Stimulated activated CD4-positive, alpha-beta T cell treated with anti-CD3 and anti-CD28 coated beads, Interleukin-1b, Interleukin-23, amount 100 ng/mL, for 4 hours (primary cell): ENCODE measurements at places on chromosomes 7 and 10.

DNA sequence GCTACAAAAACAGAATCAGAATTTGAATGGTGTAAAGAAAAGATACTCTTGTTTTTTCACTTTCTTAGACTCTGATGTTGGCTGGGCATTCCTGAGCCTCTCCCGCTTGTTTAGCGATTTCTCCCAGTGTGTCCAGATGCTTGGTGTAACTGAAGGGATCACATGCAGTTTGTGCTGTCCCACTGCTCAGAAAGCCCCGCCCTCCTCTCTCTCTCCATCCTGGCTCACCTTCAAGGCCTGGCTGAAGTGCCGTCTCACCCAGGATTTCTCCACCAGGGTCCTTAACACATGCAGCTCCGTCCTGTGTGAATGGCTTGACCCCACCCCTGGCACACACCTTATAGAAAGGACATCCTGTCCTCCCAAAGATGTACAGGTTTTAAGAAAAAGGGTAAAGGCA lies 437.1 kb downstream of the LRMDA start:
- no peak for DNase-seq

DNA sequence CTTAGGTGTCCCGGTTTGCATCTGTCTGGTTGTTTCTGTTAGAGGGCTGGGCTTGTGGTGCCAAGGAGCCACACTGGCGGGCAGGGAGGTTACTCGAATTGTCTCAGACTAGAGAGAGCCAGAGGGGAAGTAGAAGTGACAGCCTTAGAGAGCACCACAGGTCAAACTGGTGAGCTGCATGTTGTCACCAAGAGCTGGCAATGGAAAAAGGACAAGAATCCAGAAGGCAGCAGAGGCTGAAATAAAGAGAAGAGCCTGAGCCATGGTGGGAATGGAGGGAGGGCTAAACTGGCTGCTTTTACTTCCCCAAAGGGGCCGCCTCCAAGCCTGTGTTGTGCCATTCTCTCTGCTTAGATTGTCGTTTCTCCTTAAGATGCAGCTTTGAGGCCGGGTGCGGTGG lies 31.1 kb upstream of the RHBDD2 start:
- no peak for DNase-seq

GRCh38 chr7:91876391-91877133 lies 3.9 kb downstream of the MTERF1 start:
- DNase-seq, result no peak

GRCh38 chr10:107894516-107894915 lies 730.0 kb upstream of the SORCS1 start:
- no peak for DNase-seq

- DNase-seq, result no peak
Observed at GRCh38 chr10:52488606-52489485, 174.8 kb downstream of the DKK1 start.

GRCh38 chr7:51263631-51264484 lies 52.8 kb downstream of the COBL start:
- DNase-seq, result no peak

DNA sequence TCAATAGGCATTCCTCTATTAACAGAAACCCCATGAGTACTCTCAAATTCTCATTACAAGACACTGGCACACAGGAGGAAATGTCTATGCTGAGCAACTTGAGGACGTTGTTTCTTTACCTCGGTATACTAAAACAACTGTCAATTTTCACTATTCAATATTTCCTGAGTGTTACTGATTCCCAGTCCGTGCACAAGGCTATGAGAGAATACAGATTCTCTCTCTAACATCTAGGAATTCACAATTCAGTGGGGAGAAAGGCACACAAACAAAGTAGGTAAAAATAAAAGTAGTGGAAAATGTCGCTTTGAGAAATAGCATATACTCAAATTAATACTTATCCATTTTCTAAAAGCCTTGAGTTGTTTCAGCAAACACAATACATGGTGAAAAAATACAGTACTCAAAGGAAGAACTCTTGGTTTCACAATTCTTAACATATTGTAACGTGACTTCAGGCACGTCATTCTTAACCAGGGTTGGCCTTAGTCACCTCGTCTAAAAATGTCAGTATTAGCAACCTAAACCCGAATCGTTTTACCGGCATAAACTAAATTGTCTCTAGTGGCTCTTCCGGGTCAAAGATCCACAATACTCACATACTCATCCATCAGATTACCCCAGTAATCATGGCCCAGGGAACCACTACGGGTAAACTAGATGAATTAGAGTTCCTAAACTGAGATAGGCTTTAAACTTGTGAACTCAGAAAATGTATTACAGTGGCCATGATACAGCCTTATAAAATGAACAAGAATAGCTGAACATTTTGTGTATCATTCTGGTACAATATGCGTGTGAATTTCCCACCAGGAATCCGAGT lies 1.5 kb downstream of the IPMK start:
- DNase-seq, result no peak

- no peak for DNase-seq
Observed at GRCh38 chr7:17166824-17167379, 131.6 kb upstream of the AHR start.

DNA sequence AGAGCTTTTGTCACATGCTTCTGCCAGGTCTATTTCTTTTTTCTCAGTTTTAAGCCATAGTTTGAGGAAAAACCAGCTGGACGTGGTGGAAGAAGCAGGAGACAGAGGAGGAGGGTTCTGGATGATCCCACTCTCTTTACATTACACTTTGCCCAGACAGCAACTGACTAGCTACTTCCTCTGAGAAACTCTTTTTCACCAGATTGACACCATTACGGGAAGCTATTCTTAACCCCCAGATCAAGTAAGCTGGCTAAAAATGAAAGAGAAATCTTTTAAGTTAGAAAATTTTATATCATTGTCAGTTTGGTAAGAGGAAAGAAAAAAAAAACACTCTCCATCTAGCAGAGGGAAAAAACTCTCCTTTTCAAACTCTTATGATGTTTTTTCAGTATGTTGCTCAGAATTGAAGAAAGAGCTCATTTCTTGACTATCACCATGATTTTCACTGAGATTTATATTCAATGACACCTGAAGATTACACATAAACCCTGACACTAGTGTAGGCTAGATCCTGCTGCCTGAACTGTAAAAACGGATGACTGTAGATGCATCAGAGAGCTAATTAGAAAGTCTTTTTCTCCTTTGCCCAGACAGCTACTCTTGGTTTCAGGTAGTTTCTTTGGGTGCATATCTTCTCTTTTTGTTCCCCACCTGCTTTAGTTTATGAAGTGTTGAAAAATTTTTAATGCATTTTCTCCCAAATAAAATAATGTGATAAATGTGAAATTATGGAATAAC lies 203.1 kb downstream of the TFEC start:
- DNase-seq, result no peak

DNA sequence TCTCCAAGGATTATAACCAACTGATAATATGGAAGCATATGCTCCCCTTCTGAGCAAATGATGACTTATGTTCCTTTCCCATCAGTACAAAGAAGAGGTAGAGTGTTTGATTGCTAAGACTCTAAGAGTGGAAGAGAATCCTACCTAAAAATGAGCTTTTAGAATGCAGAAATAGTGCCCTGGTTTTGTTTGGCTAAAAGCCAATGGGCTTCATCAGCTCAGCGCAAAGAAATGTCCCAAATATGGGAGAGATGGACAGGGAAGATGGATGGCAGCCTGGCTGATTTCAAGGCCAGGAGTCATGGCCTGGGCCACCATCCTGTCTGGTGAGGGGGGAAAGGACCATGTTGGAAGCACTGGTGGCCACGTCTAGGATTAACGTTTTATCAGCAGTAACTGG lies 60.2 kb downstream of the GPR26 start:
- no peak for DNase-seq

- no peak for DNase-seq
Observed at GRCh38 chr7:50717181-50717580, 65.5 kb downstream of the GRB10 start.

- no peak for DNase-seq
Observed at GRCh38 chr10:24825551-24825950, 101.9 kb upstream of the ARHGAP21 start.

GRCh38 chr10:132560241-132560731 lies 22.7 kb downstream of the INPP5A start:
- DNase-seq, result no peak

GRCh38 chr7:135246191-135246825 lies 12.7 kb downstream of the STRA8 start:
- no peak for DNase-seq

DNA sequence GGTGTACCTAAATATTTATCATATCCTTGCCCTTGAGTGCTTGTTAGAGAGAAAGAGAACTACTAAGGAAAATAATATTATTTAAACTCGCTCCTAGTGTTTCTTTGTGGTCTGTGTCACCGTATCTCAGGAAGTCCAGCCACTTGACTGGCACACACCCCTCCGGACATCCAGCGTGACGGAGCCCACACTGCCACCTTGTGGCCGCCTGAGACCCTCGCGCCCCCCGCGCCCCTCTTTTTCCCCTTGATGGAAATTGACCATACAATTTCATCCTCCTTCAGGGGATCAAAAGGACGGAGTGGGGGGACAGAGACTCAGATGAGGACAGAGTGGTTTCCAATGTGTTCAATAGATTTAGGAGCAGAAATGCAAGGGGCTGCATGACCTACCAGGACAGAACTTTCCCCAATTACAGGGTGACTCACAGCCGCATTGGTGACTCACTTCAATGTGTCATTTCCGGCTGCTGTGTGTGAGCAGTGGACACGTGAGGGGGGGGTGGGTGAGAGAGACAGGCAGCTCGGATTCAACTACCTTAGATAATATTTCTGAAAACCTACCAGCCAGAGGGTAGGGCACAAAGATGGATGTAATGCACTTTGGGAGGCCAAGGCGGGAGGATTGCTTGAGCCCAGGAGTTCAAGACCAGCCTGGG lies 11.4 kb downstream of the SERPINE1 start:
- peak; percentile 80 for DNase-seq

- DNase-seq, result no peak
Observed at GRCh38 chr10:132707121-132707775, 78.7 kb downstream of the NKX6-2 start.

GRCh38 chr10:44422570-44423101 lies 37.7 kb upstream of the CXCL12 start:
- DNase-seq, result no peak

- no peak for DNase-seq
Observed at GRCh38 chr7:154860621-154861375, 142.1 kb downstream of the PAXIP1 start.

DNA sequence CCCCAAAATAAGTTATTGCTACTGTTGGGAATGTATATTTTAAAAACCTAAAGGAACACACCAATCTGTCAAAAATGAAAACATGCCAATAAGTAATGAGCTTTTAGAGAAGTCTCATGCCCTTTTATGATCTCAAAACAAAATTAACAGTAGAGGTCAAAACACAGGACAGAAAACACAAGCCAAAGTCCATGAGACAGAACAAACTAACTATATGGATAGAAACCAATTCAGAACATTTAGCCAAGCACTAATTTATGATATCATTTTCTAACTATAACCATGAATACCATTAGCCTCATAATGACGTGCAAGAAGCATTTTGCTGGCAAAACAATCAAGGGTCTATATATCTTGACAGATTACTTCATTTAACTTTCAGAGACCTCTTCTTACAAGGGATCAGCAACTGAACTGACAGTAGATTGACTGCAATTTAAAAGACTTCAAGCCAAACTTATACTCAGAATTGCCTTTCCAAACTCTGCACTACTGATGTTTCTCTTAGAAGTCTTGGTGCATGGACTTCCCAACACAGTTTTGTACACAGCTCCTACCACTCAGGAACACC lies 200.9 kb downstream of the DOCK4 start:
- DNase-seq, result no peak

GRCh38 chr7:101595766-101596537 lies 33.1 kb downstream of the MYL10 start:
- DNase-seq, result no peak

GRCh38 chr7:110507832-110508231 lies 583.1 kb upstream of the LRRN3 start:
- no peak for DNase-seq

GRCh38 chr7:1298931-1299885 lies 66.5 kb downstream of the UNCX start:
- DNase-seq, result no peak

DNA sequence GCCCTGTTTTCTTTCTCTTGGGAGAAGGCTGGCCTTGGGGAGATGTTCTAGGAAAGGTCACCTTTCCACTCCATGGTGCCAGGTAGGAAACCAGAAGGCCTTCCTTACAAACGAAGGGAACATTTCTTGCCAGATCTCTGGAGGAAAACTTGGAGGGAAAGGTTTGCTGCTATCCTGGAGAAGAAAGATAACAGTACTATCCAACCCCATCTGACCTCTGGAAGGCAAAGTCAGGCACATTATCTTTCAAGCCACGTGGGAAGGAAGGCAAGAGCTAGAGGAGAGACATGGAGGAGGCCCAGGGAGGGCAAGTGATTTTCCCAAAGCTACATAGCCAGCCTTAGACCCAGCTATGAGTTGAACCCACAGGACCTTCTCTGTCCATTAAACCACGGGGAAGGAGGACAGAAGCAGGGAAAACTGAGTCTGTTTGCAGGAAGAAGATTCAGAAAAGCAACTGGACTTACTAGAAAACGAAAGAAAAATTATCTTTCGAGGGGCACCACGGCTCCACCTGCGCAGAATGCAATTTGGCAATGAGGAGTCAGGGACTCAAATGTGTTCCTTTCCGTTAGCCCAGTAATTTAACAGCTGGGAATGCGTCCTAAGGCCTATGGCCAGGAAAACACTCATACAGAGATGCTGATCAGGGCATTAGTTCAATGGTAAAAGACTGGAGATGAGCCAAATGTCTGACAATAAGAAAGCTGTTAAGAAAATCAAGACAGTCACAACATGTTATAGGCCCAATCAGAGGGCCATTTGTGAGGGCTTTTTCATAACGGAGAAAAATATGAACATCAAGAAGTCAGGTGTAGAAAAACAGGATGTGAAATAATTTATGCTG lies 32.0 kb upstream of the PSAP start:
- DNase-seq, result no peak

DNA sequence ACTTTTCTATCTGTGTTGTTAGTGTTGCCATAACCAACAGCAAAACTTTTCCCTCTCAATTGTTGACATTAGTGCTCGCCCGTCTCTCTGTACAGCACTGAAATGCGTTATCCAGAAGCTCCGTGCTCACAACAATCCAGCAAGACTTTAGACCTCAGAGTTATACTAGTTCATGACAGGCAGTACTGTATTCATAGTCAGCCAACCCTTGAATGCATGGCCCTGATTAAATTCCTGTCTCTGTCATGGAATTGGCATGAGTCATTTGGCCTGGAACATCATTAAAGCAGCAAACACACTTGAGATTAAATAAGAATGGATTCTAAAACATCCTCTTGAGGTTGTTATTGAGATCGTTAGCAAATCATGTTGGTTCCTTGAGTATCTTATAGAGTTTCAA lies 405.5 kb upstream of the C7orf33 start:
- no peak for DNase-seq

- DNase-seq, result no peak
Observed at GRCh38 chr10:510415-510881, 179.0 kb downstream of the DIP2C start.

DNA sequence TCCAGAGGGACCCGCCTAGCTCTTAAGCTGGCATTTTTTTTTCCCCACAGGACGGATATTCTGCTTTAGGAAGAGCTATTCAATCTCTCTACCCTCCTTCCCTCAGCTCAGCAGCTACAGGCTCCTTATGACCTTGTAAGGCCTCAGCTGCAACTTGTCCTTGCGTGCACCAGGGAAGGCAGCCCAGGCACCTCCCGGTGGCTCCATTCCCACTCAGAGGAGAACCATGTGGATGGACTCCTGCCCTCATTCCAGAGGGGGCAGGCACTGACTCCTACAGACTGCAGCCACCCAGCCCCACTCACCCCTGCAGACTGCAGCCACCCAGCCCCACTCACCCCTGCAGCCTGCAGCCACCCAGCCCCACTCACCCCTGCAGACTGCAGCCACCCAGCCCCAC lies 73.7 kb downstream of the ITIH5 start:
- DNase-seq, result no peak

GRCh38 chr10:71266918-71267442 lies 52.1 kb upstream of the SLC29A3 start:
- no peak for DNase-seq
